Urinary bladder (tissue), 4 donors: ENCODE measurements at places on chromosomes 6 and 20. TPM values are rescaled to one million over a fixed set of nuclear protein-coding genes. Genes with fewer than 3 reads are reported as not detected.

BANF2 gene
- not detected for total RNA-seq

WFDC10B gene
- not detected for total RNA-seq

FARS2 gene
- total RNA-seq: 23.4 TPM

TFAP2D gene
- total RNA-seq: not detected

CCN2 gene
- total RNA-seq: 85.8 TPM

IYD gene
- total RNA-seq: 0.69 TPM

LAMA5 gene
- total RNA-seq: 40.4 TPM

PROKR2 gene
- not detected for total RNA-seq

PTCRA gene
- not detected for total RNA-seq

BMP2 gene
- 9.1 TPM for total RNA-seq

TFAP2A gene
- 1.6 TPM for total RNA-seq

DDX39B gene
- total RNA-seq: 271 TPM

NFATC2 gene
- 8.8 TPM for total RNA-seq

LGSN gene
- total RNA-seq: not detected
